ENCODE measurements at places on chromosomes 2 and 18.

- no peak for DNase-seq
These were observed 339.9 kb upstream of the LRRTM4 start for GRCh38 chr2:77862120-77862519.

- DNase-seq, result peak; percentile 46
These were observed 67.8 kb upstream of the EPAS1 start for GRCh38 chr2:46229134-46230063.

DNA sequence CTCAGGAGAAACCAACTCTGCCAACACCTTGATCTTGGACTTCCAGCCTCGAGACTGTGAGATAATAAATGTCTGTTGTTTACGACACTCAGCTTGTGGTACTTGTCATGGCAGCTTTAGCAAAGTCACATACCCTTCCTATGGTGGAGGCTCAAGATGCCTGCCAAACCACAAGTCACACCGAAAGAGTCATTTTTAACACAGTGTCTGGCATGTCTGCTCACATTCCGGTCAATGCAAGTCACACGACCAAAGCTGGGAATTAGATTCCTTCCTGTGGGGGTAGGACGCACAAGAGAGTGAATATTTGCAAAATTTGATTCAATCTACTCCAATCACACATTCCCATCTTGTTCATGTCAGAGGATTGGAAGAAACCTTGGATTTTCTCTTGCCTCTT, 24.6 kb downstream of the KCNE4 start:
- no peak for DNase-seq

GRCh38 chr2:238425979-238426567, 654 bp upstream of the ASB1 start:
- DNase-seq, result no peak

GRCh38 chr2:83364264-83364663, 1094.8 kb downstream of the SUCLG1 start:
- no peak for DNase-seq

- DNase-seq, result no peak
These were observed 71.6 kb downstream of the RRM2 start for GRCh38 chr2:10193851-10194820.

- DNase-seq, result no peak
These were observed 18.2 kb downstream of the GNLY start for GRCh38 chr2:85712336-85712735.

DNA sequence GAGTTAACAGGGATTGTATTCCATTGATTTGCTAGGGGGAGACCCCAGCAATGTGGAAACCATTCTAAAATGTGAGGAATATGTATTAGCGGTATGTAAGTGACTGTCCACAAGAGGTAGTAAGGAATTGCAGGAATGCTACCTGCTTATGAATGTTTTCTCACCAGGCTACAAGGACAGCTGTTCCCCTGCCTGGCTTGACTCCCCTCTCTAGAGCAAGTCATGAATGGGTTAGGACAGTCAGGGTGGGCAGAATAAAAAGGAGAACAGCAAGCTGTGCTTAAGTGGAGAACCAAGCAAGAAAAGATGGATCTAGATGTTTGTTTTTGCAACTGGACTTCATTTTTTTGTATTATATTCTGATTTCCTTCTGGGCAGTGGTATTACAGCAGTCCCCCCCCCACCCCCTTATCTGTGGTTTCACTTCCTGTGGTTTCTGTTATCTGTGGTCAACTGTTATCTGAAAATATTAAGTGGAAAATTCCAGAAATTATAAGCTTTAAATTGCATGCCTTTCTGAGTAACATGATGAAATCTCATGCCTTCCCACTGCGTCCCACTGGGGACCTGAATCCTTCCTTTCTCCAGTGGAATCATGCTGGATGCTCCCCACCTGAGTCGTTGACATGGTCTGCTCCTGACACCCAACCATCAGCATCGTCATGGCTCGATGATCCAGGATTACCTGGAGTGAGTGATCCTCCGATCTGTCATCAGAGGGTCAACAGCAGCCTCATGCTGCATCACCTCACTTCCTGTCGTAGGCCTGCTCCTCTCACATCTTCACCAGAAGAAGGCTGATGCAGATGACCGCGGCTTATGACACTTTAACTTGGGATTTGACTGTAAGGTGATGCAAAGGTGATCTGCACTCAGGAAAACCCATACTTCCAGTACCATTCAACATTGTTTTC, 52.2 kb downstream of the VAPA start:
- no peak for DNase-seq

DNA sequence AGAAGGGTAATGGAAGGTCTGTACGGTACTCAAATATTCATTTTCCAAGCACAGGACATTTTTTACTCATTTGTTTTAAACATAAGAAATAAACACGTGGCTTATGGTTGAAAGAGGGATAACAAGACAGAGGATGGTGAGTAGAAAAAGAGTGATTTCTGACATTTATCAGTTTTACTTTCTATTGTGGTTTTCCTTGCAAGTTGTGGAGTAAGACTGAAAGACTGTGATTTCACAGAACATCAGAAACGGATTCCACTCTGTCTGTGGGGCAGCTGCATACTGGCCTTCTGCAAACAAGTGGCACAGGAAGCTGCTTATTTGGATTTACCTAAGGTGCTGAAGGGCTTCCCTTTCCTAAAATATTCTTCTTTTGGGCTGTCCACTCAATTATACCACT, 122.2 kb upstream of the ITGB6 start:
- DNase-seq, result no peak

DNA sequence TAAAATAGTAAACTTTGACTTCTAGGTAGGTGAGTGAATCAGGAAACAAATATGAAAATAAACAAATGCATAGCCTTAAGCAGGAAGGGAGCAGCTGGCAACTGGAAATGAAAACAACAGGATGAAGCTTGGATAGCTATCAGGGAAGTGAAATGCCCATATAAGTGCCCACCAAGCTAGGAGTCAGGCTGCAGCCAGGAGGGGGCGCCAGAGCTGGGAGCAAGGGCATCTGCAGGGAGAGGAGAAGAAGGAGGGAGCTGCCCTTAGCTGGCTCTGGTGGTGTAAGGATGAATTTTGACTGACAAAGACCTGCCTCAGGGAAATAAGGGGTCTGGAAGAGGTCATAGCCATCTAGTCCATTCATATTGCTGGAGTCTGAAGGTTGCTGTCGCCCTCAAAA, 298.3 kb downstream of the TDRD15 start:
- no peak for DNase-seq

DNA sequence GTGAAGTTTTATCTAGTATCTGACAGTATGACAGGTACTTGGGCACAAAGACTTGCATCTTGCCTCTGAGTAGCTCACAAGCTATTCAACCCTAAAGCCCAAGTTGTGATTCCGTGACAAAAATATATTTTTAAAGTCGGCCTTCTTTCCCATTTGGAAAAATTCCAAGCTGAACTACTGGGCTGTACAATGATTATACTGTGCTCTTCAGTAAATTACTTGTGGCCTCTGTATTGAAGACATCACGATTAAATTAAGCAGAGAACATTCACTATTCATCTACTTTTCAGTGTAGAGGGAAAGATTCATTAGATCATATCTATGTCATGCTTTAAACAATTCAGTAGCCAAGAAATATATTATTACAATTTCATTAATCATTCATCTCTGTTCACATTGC, 282.2 kb downstream of the CDH2 start:
- no peak for DNase-seq

DNA sequence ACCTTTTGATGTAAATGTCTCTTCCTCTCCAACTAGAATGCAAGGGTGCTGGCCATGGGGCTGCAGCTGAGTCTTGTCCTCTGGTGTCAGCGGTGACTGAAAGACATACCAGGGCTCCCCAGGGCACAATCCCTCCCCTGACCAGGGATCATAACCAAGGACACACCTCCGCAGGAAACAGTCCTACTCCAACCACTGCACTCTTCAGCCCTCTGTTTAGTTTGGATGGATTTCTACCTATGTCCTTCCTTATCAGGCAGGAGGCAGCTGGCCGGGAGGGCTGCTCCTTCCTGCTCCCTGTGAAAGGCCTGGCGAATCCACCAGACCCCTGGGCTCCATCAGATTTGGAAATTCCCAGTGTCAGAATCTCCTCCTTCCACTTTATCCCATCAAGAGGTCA, 185.2 kb upstream of the ID2 start:
- DNase-seq, result no peak

- no peak for DNase-seq
These were observed 46.5 kb upstream of the SESTD1 start for GRCh38 chr2:179311101-179311500.

- no peak for DNase-seq
These were observed 5.3 kb upstream of the PAX3 start for GRCh38 chr2:222303828-222304736.

GRCh38 chr2:50514901-50515300, 517.0 kb downstream of the NRXN1 start:
- no peak for DNase-seq

DNA sequence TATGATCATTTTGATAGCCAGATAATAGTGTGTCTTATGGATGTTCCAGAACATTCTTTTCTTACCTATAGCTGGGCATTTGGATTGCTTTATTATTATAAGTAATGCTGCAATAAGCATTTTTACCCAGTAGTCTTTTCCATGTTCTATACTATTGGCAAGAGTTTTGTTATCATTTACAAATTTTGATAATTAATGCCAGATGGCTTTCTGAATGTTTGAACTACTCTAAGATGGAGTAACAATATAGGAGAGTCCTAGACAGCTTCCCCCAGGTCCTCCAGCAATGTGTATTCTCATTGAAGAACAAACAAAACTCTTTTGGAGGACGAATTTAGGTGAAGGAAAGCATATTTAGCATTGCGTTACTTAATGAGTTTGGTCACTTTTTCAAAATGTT, 73.0 kb downstream of the INPP4A start:
- no peak for DNase-seq

DNA sequence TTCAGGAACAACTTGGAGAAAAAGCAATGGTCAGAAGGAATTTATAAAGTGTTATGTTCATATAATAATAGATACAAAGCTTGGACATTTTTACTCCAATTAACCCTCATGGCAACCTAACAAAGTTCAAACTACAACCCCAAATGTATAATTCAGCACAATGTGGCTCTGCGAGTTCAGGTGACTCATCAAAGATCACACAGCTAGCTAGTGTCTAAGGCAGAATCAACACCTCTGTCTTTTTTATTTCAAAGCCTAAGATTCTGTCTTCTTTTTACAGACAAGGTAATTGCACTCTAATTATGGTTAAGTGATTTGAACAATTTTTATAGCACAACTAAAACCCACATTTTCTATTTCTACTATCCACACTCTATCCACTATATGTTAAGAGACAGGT, 90.5 kb downstream of the CHST9 start:
- DNase-seq, result no peak

DNA sequence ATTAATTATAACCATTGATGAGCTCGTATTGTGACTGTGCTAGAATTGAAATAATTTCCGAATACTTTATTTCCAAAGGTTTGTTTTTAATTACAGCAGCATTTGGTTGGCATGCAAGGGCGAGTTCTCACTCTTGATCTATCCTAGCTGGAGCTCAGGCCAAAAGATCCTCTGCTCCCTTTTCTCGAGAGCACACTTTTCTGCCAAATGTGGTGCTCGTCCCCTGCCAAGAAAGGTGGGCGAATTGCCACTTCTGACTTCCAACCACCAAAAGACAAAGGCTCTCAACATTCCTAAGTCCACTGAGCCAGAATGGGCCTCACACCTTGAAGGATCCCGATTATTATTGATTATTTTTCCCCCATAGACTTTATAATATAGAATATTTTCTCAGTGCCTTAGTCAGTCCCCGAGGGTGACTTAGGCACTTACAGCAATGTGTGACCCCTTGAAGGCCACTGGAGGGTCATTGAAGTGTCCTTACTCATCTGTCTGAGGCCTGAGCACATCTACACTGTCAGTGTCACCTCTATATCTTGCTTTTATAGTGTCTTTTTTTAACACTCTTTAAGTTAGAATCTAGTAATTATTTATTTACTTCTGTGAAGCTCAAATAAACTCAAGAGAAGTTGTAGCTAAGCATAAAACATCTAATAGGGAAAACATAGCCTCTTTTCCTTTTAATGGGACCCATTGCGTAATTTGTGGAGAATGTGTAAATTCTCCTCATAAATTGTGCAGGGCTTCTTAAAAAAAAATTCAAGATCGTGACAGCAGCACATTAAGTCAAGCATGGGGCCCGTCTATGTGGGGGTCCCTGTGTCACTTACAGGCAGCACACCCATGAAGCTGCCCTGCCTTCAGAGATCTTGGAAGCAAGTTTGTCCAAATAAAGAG, 98.3 kb downstream of the MEIS1 start:
- DNase-seq, result no peak

GRCh38 chr18:21526463-21526862, 74.0 kb downstream of the ESCO1 start:
- no peak for DNase-seq

- DNase-seq, result no peak
These were observed 226.8 kb upstream of the PXDN start for GRCh38 chr2:1971124-1971523.

DNA sequence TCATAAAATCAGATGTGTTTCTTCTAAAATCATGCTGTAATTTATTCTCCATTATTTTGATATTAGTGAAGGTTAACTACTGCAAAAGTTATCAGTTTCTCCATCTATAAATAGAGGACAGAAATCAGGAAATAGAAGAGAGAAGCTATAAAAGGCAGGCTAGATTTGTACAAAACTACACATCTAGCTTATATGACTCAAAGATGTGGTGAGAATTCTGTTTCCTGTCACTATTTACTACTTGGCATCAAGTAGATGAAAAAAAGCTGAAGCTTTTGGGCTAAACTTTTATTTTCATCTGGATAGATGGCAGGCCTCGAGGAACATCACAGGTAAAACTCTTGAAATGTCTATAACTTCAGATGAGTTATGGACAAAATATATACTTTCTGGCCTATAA, 49.8 kb upstream of the NAB1 start:
- DNase-seq, result no peak

DNA sequence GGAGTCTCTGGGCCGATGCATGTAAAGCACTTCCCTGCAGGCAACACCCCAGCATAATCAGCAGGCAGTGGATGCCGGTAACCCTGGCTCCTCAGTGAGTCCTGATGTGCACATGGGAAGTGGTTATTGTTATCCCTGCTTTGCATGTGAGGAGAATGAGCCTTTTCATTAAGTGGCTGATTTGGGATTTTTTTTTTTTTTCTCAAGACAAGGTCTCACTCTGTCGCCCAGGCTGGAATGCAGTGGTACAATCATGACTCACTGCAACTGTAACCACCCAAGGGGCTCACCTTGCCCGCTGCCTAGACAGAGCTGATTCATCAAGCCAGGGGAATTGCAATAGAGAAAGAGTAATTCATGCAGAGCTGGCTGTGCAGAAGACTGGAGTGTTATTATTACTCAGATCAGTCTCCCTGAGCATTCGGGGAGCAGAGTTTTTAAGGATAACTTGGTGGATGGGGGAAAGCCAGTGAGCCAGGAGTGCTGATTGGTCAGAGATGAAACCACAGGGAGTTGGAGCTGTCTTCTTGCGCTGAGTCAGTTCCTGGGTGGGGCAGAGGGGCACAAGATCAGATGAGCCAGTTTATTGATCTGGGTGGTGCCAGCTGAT, 95.4 kb downstream of the SOCS6 start:
- DNase-seq, result no peak

All from CD4-positive, alpha-beta T cell treated with Interleukin-2 at 100 ng/mL for 4 hours (primary cell).